ENCODE measurements at places on chromosomes 3 and 15.
A peak's percentile ranks its signal among the peaks of the same experiment; 100 is the strongest.

DNA sequence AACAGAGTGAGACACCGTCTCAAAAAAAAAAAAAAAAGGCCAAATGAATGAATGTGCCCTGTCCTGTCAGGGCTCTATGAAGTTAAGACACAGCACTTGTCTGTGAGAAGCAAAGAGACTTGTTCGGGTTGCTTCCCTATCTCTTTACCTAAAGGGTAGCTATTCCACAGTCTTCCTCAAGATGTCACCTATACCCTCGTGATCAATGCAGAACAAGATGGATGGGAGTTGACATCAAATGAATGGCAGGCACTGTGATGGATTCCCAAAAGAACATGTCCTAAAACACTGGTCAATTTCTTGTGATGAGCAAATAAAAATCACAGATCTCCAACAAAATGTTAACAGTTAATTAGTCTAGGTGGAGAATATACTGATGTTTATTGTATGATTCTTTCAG, 9.5 kb downstream of the TADA3 start:
- no peak for DNase-seq

GRCh38 chr15:30923429-30923828, 19.7 kb downstream of the FAN1 start:
- no peak for DNase-seq

DNA sequence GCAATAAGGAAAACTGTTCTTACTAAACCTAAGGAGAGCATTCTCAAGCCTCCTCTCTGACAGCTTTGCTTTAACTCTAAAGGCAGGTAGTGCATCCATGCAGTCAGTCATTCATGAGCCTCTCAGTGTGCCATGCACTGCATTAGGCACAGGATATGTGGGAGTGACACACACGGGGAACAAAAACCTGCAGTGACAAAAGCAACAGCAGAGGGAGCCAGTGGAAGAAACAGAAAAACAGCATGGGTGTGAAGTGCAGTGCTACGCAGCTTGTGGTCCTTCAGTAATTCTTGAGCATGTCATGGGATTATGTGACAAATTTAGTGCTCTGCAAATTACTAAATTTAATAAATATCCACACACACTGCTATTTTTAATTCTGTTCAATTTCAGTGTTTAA, 230.7 kb downstream of the BBX start:
- DNase-seq: peak; percentile 27

DNA sequence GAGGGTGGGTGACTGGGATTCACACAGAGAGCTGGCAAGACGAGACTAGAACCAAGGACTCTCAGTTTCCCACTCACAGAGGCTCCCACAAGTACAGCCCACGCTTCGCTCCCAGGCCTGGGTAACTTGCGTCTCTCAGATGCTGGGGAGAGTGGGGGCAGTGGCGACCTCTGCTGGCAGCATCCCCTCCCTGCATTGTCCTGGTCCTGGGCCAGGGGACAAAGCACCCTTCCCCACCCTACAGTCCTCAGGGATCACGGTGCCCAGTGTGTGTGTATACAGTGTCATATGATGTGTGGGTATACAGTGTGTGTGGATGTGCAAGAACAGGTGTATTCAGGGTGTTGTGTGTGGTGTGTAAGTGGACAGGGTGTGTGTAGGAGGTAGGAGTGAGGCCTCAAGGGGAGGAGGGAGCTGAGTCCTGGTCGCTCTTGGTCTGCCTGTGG, 12.8 kb downstream of the VILL start:
- DNase-seq: no peak
